PC-3 (cell line): ENCODE measurements at places on chromosomes 1 and 21.

GRCh38 chr1:47594627-47595026, 156.8 kb downstream of the FOXD2 start:
- no peak for DNase-seq

- DNase-seq, result no peak
Measured at GRCh38 chr1:205328476-205328875, 6.9 kb upstream of the NUAK2 start.

DNA sequence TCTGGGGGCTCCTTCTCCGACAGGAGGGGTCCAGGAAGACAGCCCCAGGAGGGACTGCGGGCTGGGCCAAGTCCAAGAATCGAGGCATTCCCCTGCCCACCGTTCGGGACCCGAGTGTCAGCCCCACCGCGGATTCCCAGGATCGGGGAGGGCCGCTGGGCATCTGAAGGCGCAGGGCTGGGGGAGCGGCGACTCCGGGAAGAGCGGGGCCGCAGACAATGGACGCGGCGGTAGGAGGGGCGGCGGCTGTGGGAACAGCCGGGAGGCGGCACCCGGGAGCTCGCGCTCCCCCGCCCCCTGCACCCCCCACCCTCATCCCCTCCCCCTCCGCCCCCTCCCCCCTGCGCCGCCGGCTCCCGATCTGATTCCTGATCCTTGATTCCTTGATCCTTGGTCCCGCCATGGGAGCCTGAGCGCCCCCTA, at the start of gene VANGL2:
TSS of gene VANGL2 (plus strand) at position 342 of the 423 bp plus-strand sequence. CDS start 15,274 bp downstream, outside the sequence.
- DNase-seq, result no peak

DNA sequence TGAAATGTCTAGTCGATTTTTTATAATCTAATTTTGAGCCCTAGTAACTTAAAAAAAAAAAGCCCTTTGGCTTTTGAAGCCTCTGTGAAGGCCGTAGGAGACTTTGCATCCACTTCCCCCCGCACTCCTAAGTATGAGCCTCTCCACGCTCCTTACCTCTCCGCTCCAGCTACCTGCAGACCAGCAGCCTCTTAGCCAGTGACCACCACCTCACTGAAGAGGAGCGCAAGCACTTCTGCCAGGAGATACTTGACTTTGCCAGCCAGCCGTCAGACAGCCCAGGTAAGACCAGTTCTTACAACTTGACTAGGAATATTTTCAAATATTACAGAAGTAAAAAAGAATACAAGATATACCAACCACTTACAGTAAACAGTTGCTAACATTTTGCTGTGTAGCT, 27.4 kb upstream of the PWP2 start:
- DNase-seq, result no peak

DNA sequence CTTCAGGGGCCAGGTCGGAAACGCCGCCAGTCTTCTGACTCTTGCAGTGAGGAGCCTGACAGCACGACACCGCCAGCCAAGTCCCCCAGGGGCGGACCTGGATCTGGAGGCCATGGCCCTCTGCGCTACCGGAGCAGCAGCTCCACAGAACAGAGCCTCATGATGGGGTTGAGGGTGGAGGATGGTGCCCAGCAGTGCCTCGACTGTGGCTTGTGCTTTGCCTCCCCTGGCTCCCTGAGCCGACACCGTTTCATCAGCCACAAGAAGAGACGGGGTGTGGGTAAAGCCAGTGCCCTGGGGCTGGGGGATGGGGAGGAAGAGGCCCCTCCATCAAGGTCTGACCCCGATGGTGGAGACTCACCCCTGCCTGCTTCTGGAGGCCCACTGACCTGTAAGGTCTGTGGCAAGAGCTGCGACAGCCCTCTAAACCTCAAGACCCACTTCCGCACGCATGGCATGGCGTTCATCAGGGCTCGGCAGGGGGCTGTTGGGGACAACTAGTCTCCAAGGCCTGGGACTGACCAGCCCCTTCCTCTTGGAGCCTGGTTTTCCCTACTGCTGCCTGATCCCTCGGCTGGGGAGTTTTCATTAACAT, 8.7 kb downstream of the ZNF687 start:
- no peak for DNase-seq

DNA sequence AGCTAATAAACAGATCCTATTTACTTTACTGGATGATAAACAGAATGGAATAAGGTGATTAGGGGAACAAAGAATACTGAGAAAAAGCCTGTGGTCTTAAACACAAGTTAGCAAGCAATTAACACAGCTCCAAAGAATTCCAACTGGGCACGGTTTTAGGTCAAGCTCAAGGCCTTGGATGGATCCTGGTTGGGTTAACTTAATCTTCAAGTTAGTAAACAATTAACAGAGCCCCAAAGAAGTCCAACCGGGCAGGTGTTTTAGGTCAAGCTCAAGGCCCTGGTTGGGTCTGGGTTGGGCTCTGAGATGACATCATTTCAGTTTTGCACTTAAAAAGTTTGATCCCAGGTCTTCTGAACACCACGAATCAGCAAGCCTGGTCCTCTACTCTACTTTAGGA, 1086.3 kb upstream of the TMPRSS15 start:
- no peak for DNase-seq
